Brain microvascular endothelial cell (primary cell): ENCODE measurements at places on chromosomes 11 and 22.

DNA sequence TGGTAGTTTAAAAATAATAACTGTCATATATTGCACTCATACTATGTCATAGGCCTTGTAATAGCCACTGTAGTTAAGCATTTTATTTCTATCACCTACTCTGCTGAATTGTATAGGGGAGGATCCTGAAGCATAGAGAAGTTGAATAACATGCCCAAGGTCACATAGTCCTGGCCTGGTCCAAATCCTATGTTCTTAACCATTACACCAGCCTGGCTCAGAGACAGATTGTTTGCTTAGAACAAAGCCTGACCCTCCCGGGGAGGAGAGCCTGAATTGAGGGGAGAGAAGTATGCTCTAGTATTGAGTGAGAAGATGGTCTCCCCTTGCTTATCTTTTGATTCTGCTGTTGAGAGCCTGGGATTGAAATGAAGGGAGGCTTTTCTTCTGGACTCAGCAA lies 2.2 kb downstream of the NEU3 start:
- no peak for DNase-seq

DNA sequence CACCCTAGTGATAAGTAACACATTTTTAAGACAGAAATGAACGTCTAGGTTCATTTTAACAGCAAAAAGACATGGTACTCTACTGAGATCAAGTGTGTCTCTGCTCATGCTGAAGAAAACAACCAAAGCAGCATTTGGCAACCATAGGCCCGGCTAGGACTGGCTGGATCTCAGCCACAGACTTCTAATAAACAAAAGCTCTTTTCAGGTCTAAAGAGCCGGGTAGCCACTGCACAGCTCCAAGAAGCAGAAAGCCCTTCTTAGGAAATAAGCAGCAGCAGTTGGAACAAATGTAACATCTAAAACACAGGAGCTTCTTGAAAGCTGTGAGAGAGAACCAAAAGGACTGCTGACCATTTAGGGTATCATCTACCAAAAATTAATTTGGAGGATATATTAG lies 37.6 kb downstream of the PITPNB start:
- DNase-seq, result no peak

- DNase-seq, result no peak
These were observed 14.3 kb upstream of the AIFM3 start for GRCh38 chr22:20952544-20953341.

GRCh38 chr11:24842308-24842707 lies 345.5 kb downstream of the LUZP2 start:
- DNase-seq, result no peak

DNA sequence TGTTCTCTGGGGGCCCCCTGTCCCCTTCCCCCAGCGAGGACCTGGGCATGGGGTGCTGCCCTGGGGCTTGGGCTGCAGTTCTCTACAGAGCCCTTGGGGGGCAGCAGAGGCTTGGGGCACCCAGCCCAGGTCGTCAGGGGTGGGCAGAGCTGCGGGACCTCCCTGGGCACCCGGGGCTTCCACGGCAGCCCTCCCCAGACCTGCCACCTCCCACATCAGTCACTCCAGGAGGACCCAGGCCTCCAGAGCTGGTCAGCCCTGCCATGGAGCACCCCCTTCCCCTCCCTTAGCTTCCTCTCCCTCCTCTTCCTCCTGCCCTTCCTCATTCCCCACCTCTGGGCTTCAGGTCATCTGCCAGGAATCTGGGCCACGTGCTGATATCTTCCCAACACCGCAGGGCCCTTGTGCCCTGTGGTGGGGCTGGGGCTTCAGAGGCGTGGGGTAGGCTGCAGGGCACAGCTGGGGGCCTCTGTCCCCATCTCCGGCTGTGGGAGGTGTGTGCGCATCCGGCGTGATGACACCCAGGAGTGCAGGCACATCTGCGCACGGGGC lies 5.8 kb downstream of the TSPAN4 start:
- DNase-seq, result no peak

- no peak for DNase-seq
These were observed 32.8 kb upstream of the SERPIND1 start for GRCh38 chr22:20741008-20741633.

DNA sequence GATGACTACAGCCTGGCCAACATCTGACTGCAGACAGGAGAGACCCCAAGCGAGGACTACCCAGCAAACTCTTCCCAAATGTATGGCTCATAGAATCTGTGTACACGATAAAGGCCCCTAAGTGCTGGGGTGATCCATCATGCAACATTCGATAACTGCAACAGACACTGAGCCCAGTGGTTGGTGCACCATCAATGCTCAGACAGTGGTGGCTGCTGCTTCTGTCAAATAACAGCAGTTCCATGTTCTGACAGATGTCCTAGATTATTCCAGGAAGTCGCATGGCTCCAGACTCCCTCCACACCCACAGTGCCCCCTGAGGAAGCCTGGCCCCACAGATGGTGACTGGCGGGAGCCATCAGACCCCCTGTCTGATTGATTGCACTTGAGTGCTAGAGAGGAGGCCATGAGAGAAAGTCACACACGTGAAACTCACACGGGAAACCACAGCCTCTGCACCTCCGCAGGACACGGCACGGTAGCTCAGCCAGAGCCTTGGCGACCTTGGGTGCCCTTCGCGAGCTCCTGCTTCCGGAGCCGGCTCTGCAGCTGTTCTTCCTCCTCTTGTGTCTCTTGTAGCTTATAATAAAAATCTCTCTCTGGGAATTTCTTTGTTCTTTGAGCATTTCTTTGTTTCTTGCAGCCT lies 1155.9 kb downstream of the TBC1D22A start:
- DNase-seq, result no peak

DNA sequence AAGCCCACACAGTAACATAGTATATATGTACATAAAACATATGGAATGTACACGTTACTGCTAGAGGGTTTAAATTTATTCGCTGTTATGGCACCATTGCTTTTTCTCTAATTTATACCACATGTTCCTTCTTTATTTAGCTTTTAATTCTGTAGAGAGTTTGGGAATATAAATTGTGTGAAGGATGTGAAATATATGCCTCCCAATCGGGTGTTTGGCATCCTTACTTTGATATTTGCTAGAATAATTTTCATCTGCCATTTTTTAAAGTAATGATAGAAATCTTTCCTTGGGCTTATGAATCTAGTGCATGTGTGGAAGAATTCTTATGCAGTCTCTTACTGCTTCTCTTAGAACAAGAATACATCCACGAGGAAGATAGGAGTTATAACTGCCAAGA lies 509.8 kb upstream of the RAG2 start:
- DNase-seq, result no peak

DNA sequence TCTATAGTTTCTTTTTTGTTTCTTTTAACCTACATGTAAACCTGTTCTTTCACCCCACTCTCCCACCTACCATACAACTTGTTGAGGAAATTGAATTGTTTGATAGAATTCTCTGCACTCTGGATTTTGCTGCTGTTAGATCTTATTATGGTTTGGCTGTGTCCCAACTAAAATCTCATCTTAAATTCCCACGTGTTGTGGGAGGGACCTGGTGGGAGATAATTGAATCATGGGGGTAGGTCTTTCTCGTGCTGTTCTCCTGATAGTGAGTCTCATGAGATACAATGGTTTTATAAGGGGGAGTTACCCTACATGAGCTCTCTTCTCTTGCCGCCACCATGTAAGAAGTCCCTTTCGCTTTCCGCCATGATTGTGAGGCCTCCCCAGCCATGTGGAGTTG lies 15.0 kb upstream of the PITPNB start:
- DNase-seq, result no peak

DNA sequence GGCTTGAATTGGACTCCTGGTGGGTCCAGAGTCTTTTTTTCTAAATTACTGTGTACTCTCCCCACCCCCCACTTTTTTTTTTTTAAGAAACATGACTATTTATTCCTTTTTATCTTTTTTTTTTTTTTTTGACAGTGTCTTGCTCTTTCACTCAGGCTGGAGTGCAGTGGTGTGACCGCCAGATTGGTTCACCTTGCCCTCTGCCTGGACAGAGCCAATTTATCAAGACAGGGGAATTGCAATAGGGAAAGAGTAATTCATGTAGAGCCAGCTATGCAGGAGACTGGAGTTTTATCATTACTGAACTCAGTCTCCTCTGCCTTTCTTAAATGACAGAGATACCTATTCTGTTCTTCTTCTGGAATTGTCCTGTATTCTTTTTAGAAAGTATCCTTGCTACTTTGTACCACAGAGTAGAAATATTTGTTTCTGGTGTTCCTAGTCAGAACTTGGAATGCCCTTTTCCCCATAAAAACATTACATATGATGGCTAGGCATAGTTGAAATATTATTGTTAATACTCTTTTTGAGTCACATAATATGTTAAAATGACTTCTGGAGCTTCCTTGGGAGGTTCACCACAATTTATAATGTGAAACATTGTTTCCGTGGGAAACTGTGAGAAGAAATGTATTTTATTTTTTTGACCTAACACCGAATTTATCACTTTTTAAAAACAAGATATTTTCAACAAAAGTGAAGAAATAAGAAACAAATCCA lies 95.6 kb downstream of the UVRAG start:
- no peak for DNase-seq

- DNase-seq, result peak; percentile 67
These were observed 22.0 kb downstream of the ST14 start for GRCh38 chr11:130181295-130182272.

DNA sequence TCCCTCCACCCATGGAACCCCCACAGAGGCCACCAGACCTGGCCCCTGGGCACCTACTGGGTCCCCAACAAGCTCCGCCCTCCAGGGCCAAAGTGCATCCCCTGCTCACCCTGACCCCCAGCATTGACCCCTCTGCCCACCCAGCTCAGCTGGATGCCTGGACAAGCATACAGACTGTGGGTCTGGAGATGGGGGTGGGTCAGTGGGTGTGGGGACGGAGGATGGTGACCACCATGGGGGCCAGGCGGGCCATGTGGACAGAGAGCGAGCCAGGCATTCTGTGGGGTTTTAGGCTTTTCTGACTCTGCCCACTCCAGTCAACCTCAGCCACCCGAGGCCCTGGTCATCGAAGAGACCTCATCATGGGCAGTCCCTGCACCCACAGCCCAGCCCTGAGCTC lies 183.7 kb downstream of the BRD1 start:
- DNase-seq, result no peak

DNA sequence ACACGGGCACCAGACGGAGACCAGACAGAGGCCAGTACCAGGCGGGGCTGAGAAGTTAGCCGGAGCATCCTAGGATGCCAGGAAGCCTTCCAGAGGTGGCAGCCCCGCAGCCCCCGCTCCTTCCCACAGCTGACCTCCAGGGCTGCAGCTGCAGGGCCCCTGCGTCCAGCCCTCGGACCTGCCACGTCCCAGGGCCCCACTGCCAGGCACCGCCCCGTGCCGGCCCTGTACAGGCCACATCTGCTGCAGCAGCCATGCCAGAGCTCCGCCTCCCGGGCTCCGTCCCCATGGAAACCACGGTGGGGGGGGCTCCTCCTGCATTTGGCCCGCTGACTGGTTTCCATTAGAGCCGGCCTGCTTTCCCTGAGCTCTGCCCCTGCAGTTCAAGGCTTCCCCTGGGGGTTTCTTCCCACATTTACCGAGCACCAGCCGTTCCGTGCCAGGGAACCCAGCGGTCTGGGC lies 62.5 kb upstream of the PPARA start:
- peak; percentile 90 for DNase-seq

GRCh38 chr11:30488304-30488998 lies 97.7 kb downstream of the MPPED2 start:
- DNase-seq, result peak; percentile 47

- DNase-seq, result no peak
These were observed 5.9 kb upstream of the FCHSD2 start for GRCh38 chr11:73147771-73148681.

DNA sequence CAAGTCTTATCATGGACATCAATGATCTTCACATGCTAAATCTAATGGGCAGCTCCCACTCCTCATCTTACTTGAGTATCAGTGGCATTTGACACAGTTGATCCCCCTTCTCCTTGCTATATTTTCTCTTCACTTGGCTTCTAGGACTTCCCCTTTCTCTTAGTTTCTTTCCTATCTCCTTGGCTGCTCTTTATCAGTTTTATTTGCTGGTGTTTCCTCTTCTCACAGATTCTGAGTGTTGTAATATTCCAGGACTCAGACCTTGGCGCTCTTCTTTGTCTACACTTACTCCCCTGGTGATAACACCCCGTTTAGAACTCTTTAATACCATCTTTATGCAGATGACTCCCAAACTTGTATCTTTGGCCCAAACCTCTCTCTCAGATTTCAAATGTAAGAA lies 33.9 kb upstream of the RASSF10 start:
- DNase-seq, result no peak

DNA sequence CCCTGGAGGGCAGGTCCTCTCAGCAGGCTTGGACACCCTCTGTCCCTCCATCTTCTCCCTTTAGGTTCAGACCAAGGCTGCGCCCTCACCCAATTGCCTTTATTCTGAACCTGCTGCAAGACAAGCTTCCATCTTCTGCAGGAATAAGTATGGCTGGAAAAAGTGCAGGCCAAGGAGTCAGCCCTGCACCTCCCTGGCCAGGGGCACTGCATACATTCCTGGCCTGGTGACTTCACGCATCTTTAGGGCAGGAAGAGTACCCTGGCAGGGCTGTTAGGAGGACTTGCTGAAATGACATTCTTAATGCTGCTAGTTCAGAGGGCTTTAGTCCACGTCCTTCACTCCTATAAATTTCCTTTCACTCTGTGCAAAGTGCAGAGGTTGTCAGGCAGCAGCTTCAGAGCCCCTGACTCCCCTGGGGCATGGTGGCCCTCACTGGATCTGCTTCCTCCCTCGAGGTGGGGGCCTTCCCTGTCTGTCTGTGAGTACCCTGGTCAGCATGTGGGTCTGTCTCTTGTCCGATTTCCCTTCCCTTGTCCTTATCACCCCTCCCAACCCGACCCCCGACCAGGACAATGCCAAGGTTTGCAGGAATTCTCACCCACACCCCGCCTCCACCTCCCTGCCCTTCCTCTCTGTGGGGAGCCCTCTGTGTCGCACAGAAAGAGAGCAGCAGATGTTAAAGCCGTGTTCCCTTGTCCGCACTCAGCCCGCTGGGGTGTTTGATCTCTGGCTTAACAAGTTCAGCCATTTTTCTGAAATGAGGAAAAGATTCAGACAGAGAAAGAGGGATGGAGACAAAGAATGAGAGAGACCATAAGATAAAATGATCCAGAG lies 124.5 kb upstream of the SYT13 start:
- DNase-seq, result no peak

DNA sequence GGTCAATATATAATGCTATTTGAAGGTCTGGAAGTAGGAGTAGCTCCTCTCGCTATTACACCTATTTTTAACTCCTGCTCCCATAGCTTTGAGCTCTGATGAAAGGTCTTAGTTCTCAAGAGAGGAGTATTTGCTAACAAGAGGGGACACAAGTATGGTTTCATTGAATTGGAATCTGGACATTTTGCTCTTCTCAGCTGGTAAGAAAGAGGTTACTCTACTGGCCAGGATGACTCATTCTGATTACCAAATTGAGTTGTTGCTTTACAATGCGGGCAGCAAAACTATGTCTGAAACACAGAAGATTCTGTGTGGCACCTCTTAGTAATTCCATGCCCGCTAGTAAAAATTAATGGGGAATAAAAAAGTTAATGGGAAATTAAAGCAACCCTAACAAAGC lies 63.6 kb upstream of the EP300 start:
- peak; percentile 74 for DNase-seq

- peak; percentile 14 for DNase-seq
These were observed 606 bp downstream of the DRG1 start for GRCh38 chr22:31400023-31400397.
